ENCODE measurements at places on chromosomes 7 and 10.
A peak's percentile ranks its signal among the peaks of the same experiment; 100 is the strongest.

DNA sequence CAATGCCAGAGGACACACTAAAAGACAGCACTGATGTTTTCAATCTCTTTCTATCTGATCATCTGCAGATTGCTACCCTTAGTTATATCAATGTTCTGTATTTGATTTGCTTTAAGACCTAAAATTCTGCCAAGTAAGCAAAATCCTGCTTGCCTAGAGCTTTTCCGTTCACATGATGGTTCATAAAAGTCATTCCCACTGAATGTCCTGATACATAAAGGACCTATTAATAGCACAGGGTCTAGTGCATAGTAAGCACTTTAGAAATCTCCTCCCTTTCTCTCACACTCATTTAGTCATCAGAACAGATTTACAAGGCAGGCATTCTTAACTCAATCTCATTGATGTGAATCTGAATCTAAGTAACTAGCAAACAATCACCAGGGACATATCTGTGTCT is 68.8 kb downstream of the PCGF5 start:
- no peak for DNase-seq

- no peak for DNase-seq
Measured at GRCh38 chr7:41544241-41544640, 158.6 kb downstream of the INHBA start.

GRCh38 chr10:91010952-91011351 is 90.1 kb upstream of the ANKRD1 start:
- DNase-seq = no peak

DNA sequence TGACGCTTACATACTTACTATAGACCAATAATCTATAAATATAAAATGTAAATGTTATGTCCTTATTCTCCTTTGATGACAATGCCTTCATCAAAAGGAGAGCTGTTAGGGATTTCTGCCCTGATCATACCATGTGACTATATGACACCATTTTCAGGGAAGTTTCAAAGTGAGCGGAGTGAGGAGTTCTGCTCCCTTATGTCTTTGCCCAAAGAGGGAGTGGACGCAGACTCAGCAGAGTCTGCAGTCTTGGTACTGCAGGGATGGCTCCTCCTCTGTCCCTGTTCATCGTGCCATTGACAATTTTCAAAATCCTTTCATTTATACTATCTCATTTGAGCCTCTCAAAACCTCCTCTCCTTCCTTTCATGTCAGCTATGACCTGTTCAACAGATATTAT is 27.9 kb downstream of the HYAL4 start:
- no peak for DNase-seq

DNA sequence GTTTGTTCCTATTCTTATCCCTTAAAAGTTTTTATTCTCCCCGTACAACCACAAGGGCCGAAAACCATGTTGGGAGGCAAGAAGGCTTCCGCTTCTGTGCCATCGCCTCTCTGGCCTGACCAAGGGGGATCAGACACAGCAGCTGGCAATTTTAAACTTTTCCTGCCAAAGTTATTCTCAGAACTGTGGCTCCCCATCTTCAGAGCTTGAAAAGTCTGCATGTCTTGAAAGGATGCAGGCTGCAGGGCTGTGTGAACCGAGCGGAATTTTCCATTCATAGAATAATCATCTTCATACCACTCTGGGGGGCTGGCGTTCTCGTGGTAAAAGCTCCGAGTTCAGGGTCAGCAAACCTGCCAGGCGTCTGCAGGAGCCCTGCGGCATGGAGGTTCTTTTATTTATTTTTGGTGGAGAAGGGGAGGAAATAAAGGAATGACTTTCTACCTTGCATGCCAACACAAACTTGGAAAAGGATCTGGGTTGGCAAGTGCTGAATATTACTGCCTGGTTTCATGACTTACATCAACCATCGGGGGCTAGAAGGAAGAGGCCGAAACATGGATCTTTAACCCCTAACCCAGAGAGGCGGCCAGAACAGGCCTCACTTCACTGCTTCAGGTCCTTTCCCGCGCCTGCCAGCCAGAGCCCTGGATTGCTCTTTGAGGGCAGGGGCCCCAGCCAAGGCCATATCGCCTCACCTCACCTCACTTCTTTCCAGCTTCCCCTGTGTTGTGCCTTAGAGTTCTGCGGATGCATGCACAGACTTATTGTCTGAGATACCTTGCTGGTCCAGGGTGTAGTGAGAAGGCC is 3.0 kb upstream of the NANOS1 start:
- no peak for DNase-seq

- no peak for DNase-seq
Measured at GRCh38 chr7:11492307-11492706, 339.7 kb downstream of the THSD7A start.

- no peak for DNase-seq
Measured at GRCh38 chr7:119783799-119784198, 489.2 kb upstream of the KCND2 start.

- peak; percentile 19 for DNase-seq
Measured at GRCh38 chr10:100829097-100829870, 83.5 kb upstream of the SLF2 start.

DNA sequence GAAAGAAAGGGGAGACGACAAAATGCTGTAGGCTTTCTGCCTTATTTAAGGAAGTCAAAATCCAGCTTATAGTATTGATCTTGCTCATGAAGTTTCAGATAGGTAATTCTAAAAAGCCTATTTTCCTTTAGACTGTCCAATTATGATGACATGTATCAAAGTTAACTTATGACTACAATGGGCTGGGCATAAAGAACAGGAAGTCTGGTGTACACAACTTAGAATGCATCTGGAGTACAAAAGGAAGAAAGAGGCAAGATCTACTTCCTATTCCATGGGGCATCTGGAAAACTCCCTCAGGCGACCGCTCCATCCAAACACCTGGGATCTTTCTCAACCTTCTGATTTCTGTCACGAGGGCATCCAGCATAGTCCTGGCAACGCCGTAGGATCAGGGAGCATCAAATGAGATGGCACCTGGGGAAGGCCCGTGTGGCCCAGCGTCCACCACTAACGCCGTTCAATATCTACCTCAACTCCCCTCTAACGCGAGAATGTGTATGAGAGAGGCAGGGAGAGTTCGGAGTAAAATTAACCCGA is 512 bp downstream of the FAM24B start:
- DNase-seq = no peak

GRCh38 chr10:59678884-59679301 is 30.8 kb downstream of the SLC16A9 start:
- peak; percentile 39 for DNase-seq

GRCh38 chr10:5732141-5732540 is 47.5 kb downstream of the TASOR2 start:
- DNase-seq = no peak

DNA sequence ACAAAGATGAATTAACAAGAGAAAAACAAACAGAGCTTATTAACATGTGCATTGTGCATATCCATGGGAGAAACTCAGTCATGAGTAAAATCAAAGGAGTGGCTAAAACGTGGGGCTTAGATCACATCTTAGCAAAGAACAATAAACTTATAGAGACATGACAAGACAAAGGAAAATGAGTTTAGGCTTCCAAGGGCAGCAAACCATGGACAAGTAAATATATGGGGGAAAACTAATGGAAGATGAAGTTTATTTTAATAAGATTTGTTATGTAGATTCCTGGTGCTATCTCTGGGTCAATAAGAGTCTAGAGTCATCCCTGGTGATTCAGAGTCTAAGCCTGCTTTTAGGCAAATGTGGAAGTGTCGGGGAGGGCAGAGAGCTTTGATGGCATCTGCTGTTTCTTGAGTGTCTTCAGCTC is 87.2 kb upstream of the PLPP4 start:
- no peak for DNase-seq

DNA sequence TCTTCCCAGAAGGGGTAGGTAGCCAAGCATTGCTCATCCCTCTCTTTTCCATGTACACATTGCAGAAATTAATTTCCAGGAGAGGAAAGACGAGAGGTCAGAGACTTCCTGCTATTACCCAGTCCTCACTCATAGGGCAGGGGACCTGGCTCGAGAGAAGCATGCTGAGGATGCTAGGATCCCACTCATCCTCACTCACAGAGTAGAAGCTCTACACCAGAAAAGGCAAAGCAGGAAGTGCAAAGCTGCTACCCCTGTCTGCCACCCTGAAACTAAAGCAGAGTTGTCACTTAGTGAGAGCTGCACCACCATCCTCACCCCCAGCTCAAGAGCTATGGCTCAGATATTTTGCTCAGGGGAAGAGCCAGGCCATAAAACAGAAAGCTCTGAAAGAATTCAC is 9.9 kb downstream of the OR9A2 start:
- no peak for DNase-seq

DNA sequence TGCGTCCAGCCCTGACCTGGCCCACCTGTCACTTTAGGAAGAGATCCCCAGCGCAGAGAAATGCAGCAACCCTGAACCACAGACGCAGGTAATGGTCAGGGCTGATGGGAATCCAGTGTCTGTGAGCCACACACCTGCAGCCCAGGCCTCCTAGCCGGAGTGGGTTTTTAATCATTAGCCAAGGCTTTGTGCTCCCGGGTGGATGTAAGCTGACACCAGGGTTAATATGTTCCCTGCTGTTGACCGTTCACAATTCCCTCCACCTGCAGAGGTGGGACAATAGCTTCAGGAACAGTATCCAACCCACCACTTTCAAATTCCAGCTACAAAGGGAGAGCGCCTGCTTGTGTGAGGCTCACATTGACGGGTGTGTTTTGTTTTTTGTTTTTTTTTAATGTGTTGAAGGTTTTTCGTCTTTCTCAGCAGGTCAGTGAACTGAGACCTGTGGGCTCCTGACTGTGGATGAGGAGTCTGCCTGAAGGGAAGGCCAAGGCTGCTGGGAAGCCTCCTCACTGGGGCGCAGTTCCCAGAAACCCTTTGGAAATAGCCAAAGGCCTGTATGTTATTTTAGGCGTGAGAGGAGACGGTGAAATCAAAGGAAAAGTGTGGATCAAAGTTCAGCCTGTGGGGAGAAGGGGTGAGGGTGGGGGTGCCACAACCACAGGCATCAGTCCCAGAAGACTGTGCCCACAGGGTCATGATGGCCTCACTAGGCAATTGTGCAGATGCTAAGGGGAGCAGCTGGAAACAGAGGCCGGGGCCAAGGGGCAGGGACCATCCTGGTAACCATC is 111.1 kb downstream of the TNS3 start:
- no peak for DNase-seq

DNA sequence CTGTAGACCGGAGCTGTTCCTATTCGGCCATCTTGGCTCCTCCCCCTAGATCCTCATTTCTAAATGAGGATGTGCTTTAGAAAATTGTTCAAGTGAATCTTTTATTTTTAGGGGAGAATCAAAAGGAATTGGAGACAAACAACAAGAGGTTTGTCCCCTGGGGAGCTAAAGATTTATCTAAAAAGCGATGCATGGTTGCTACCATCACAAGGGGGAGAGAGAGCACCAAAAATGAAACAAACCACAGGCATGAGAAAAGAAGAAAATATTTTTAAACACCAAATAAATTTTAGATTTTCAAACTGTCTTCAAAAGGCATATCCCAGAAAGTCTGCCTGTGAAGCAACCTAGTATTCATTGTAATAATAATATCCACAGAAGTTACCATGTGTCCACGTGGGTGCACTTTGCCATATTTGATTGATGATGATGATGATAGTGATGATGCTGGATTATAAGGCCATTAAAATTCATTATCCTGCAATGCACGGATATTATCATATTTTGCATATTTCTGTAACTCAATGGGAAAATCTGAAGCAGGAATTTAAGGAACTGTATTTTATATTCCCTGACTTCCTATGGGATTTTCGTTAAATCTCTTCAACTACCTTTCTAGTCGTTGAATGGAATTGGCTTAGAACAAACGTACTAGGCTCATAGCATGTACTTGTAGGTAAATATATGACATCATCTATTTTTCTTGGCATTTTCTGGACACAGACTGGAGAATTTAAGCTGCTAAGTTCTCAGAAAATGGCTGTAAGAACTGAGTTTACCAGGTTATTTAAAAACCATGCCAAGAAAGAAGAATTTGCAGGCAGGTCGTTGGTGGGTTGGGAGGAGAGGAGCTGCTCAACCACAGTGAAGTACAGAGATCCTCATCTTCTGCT is 171.6 kb downstream of the WDR37 start:
- no peak for DNase-seq

DNA sequence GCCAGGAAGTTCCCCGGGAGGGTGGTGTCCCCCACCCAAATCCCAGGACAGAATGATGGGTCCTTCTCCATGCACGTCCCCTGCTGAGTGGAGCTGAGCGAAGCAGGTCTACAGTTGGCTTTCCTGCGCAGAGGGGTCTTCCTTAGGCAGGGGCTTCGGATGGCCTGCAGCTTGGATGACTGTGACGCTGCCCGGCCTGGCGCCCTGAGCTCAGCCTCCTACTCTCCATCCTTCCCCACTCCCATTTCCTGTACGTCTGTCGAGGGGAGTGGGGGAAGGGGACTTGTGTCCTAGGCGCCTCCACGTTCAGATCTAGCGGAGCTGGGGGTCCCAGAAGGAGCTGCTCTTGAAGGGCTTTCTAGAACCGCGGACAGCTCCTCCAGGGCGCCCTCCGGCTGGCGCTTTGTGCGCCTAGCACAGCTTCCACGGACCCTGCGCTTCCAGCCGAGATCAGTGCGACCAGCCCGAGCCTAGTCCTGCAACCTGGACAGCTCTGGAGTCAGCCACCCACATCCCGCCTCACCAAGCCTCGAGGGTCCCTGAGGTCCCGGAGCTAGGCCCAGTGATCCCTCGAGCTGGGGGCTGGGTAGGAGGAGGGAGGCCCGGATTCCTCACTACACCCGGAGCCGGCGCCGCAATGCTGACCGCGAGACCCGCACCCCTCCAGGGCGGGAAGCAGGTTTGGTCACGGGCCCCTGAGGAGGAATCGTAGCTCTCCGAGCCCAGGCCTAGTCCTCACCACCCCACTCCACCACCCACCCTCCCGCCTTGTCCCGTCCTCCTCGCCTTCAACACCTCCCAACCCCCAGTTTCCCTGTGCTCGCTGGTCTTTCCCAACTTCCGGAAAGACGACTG is 1.9 kb downstream of the GRID1 start:
- peak; percentile 20 for DNase-seq

DNA sequence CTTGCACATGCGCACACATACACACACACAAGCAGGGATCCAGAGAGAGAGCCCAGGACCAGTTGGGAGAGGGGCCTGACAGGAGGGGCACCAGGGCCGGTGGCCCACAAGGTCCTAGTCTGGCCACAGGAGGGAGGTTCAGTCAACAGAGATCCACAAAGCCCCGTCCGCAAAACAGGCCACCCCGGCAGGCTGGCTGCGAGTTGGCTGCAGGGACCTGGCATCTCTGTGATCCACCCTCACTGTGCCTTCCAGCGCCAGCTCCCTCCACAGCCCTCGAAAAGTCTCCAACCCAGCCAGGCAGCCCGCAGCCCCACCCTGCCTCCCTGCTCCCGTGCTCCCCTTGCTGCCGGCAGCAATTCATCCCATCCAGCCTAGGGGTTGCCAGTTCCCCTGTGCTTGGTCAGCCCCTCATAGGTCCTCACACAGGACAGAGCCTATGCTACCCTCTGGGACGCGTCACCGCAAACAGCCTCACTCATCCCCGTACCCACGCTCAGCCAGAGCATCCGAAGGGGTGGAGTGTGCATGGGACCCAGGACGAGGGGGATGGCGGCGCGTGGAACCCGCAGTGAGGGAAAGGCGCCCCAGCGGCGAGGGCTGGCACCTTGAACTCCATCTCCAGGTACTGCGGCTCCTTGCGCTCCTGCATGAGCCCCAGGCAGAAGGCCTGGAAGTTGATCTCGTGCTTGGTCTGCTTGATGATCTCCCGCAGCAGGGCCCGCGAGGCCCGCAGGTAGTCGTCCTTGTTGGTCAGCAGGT is 7.5 kb downstream of the INTS1 start:
- no peak for DNase-seq
